ENCODE measurements at places on chromosomes 11 and 22.

- no peak for DNase-seq
Measured at GRCh38 chr11:25441421-25441820, 890.5 kb upstream of the ANO3 start.

GRCh38 chr22:48584170-48584569 is 1243.5 kb downstream of the BRD1 start:
- no peak for DNase-seq

DNA sequence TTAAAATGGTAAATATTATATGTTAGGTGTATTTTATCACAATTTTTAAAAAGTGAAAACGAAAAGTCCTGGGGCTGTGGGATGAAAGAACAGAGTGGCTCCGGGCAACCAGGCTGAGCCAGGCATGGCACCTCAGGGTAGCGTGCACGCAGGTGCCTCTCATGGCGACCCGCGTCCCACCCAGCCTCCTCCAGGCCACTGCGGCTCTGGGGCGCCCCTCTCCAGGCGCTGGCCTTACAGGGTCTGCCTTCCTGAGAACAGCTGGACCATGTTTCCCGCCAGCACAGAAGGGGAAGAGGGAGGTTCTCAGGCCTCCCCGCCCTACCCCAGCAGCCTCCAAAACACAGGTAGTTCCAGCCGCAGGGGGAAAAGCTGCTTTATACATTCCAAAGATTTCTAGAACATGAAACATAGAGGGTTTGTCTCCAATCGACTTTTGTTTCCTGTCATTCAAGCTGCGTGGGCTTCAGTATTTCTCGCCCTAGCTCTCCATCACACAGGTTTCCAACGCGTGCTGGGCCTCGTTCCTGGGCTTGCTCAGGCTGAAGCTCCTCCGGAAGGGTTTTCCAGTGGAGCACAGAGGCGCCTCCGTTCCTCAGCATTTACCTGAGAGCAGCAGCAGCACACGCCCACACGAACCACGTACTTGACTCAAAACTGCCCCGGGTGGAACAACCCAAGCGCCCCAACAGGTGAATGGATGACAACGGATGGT is 10.5 kb downstream of the EHD1 start:
- DNase-seq: no peak

- DNase-seq: no peak
Measured at GRCh38 chr11:114449845-114450244, 10.6 kb downstream of the REXO2 start.

- DNase-seq: no peak
Measured at GRCh38 chr11:132361011-132361550, 990.7 kb downstream of the NTM start.

GRCh38 chr22:33787645-33788456 is 132.4 kb downstream of the LARGE1 start:
- DNase-seq: no peak

GRCh38 chr11:65932558-65932919 is 12.7 kb upstream of the TSGA10IP start:
- DNase-seq: no peak

- DNase-seq: no peak
Measured at GRCh38 chr11:69831985-69832384, 12.8 kb upstream of the FGF3 start.

DNA sequence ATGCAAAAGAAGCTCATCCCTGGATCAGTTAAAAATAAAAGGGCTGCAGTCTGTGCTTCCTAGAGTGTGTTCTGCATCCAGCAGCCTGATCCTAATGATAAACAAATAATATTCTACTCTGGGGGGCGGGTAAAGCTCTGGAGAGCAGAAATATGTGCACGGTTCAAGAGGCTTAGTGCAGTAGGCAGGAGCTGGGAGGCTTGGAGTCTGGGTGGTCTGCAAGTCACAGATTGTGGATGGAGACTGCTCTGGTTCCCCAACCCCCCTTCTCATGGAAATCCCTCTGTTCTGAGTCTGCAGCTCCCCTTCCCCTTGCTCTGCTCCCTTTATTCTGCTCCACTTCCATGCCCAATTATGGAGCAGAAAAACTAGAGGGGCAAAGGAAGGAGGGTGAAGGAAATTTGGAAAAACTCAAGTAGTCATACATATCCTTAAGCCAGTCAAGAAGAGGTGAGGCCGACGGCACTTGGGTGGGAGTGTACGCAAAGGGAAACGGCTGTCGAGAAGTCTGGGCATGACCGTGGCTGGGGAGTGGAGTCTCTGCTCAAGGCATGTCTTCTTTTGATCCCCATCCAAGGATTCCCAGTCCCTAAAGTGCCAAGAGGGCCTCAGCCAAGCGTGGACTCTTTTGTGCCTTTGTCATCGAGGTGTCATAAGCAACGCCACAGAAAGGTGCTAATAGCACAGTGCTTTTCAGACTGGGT is 16.3 kb upstream of the CLMP start:
- no peak for DNase-seq

- DNase-seq: no peak
Measured at GRCh38 chr11:44880953-44881352, 69.7 kb downstream of the TP53I11 start.

- DNase-seq: no peak
Measured at GRCh38 chr22:25623310-25623734, 58.8 kb downstream of the GRK3 start.

DNA sequence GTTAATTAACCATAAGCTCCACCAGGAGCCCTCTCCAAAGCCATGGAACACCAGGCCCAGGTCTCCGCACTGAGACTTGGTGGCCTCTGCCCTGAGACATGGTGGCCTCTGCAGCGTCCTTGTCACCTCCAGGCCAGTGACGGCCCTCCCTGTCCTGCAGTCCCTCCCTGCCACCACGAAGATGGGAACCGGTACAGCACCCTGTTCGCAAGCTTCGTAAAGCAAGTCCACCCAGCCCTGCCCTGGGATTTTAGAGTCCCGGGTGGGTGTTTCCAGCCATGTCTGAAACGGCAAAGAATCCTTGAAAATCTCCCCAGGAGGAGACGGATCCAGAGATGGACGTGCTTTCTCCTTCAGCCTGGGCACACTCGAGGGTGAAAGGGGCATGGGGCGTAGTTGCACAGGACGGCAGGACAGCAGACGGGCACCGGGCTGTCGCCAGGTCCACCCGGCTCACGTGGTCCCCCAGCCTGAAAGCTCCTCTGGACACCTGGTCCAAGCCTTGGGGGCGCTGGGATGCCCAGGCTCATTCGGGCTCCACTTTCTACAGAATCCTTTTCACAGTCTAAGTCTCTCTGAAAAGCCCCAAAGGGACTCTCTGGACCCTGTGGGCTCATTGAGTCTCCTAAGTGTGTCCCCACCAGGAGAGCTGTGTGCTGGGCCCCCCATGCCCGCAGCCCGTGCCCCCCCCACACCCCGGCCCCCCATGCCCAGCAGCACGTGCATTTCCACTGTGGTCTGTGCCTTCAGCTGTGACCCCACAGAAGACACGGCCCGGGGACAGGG is 456.2 kb downstream of the BRD1 start:
- DNase-seq: no peak

GRCh38 chr11:123427405-123427804 is 2.7 kb upstream of the GRAMD1B start:
- no peak for DNase-seq

DNA sequence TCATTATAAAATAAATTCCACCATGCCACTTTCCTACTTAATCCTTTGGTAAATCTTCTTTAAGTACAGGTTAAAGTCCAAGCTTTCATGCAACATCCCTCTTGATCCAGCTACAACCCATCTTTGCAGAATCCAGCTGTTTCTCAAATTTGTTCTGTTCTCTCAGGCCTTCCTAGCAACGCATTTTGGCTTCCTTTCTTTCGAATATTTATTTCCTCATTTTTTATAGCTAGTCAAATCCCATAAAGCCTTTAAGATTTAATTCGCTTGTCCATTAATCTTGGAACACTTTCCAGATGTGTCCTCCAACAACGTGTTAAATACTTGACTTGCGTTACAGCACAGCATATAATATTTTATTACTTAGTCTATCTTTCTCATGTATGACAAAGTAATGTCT is 600.1 kb upstream of the CHORDC1 start:
- no peak for DNase-seq

DNA sequence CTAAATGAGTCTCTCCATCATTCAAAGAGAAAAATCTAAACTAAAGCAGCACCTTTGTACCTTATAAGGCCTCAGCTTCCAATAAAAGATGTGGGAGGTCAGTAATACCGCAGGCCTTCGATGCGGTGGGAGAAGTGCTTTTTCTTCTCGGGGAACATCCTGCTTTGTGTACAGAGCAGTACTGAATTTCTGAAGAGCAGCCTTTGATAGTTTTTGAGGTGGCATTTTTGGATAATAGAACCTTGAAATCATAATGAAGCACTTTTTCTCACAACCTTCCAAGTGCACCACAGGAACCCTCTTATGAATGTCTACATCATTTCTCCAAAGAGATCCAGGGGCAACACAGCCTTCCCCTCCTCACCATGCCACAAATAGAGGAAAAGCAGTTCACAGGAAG is 39.6 kb downstream of the LRRC4C start:
- no peak for DNase-seq

DNA sequence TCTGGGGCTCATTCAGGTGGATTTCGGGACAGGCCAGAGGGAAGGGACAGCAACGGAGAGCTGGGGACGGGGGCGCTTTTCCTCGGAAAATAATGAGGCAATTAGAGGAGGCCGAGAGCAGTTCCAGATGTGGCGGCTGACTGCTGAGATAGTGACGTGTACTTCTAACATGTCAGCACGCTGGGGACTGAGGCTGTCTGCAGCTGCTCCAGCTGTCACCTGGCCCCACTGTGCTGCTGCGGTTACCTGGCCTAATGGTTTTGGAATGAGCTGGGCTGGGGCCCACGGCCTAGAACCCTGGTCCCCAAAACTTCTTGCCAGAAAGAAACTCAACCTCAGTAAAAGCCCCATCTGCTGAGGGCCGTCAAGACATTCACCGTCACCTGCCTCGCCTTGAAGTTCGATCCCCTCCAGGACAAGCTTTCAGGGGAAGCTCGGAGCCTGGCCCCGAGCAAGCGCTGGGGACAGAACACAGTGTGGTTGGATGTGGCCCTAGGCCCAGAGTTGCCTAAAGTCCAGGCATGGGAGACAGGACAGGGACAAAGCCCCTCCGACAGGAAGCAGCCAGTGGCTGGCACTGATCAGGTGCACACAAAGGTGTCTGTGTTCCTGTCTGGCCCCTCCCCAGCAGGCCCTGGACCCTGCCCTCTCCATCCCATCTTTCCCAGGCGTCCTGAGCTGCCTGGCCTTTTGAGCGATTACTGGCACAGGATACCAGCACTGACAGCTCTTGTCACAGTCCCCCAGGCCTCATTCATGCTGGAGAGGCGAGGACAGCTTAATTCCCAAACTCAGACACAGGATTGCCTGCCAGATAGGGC is 22.1 kb downstream of the RPUSD4 start:
- DNase-seq: no peak

DNA sequence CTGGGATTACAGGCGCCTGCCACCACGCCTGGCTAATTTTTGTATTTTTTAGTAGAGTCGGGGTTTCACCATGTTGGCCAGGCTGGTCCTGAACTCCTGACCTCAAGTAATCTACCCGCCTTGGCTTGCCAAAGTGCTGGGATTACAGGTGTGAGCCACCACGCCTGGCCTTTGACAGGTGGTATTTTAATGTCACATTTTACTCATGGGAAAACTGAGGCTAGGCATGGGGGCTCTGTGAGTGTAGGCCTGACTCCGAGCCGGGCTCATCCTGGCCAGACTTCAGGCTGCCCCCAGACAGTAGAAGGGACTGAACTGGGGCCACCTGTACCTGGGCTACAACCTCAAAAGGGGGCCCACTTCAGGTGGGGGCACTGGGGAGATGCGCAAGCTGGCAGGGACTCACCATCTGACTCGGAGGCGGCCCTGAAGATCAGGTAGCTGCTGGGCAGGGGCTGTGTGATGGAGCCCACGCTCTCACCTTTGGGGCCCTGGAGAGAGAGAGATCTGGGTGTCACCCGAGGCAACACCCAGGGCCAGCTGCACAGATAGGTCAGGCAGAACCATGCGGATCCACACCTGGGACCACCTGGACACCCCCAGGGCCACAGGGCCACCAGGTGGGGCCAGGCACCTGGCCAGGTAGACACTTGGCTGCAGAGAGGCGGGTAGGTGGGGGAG is 45.8 kb downstream of the OSBPL5 start:
- DNase-seq: no peak

DNA sequence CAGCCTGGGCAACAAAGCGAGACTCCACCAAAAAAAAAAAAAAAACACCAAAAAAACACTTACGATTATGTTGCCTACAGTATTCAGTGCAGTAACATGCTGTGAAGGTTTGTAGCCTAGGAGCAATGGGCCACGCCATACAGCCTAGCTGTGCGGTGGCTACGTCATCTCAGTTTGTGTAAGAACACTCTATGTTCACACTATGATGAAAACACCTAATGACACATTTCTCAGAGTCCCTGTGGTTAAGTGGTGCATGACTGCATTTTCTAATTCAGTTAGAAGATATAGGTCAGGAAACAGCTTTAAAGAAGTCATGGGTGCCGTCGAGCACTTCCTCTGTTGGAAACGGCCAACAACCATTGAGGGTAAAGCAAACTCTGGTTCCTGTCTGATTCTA is 75.7 kb upstream of the ANO1 start:
- DNase-seq: no peak

DNA sequence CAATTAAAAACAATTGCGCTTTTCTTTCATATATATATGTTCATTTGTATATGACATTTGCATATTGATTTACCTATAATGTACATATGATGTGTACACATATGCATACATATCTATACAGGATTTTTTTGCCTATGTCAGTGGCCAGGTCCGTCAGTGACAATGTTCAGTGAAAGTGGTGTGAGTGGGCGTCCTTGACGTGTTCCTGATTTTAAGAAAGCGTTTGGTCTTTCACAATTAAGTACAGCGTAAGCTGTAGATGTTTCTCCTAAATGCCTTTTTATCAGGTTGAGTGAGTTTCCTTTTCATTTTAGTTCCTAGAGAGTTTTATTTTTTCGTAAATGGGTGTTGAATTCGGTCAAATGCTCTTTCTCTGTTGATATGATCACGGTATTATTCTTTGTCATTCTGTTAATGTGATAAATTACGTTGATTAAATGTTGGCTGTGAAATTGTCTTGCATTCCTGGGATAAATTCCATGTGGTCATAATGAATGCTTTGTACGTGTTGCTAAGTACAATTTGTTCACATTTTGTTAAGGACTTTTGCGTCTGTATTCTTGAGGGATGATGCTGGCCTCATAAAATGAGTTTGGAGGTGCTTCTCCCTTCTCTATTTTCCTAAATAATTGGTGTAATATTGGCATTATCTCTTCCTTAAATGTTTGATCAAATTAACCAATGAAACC is 10.6 kb upstream of the GNB1L start:
- no peak for DNase-seq

- DNase-seq: no peak
Measured at GRCh38 chr11:122399375-122399774, 256.1 kb upstream of the UBASH3B start.

GRCh38 chr11:75262436-75262835 is 21.9 kb downstream of the TPBGL start:
- DNase-seq: no peak
